ENCODE measurements at places on chromosomes 13 and 19. TPM values are rescaled to one million over a fixed set of nuclear protein-coding genes. Genes with fewer than 3 reads are reported as not detected.

Gene KLK15
- not detected for total RNA-seq

Gene KLHL1
- total RNA-seq, result not detected

Gene CD33
- 0.99 TPM for total RNA-seq

Gene SLC25A41
- total RNA-seq, result 0.42 TPM

Gene SYCN
- not detected for total RNA-seq

Gene TRMT1
- 57.6 TPM for total RNA-seq

Gene CFAP97D2
- not detected for total RNA-seq

Gene CLEC17A
- total RNA-seq, result 0.25 TPM

Gene MYH14
- total RNA-seq, result not detected

Gene GPR12
- total RNA-seq, result not detected

Gene ZNF816
- total RNA-seq, result 5.1 TPM

Gene LIM2
- not detected for total RNA-seq

Gene CALR3
- not detected for total RNA-seq

Gene IL12RB1
- 60.4 TPM for total RNA-seq

Gene ZNF222
- total RNA-seq, result 5.0 TPM

Gene CYP2A7
- not detected for total RNA-seq
